ENCODE measurements at places on chromosomes 3 and 15.

GRCh38 chr15:71496336-71496955, 313.9 kb upstream of the NR2E3 start:
- DNase-seq: no peak

DNA sequence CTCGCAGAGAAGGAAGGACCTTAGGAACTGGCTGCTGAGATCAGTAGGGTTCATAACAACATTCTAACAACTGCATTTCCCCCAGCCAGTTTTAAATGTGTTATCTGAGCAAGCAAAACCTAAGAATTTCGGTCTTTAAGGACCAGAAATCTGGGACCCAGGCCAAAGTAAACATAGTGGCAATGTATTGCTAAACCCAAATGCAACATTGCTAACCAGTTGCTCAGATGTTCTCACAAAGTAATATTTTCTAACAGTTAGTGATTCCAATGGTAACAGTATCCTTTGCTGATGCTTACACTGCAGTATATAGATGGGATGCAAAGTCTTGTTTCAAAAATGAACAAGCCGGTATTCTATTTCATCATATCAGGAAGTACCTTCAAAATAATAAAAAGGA, 254.3 kb downstream of the RYR3 start:
- no peak for DNase-seq

DNA sequence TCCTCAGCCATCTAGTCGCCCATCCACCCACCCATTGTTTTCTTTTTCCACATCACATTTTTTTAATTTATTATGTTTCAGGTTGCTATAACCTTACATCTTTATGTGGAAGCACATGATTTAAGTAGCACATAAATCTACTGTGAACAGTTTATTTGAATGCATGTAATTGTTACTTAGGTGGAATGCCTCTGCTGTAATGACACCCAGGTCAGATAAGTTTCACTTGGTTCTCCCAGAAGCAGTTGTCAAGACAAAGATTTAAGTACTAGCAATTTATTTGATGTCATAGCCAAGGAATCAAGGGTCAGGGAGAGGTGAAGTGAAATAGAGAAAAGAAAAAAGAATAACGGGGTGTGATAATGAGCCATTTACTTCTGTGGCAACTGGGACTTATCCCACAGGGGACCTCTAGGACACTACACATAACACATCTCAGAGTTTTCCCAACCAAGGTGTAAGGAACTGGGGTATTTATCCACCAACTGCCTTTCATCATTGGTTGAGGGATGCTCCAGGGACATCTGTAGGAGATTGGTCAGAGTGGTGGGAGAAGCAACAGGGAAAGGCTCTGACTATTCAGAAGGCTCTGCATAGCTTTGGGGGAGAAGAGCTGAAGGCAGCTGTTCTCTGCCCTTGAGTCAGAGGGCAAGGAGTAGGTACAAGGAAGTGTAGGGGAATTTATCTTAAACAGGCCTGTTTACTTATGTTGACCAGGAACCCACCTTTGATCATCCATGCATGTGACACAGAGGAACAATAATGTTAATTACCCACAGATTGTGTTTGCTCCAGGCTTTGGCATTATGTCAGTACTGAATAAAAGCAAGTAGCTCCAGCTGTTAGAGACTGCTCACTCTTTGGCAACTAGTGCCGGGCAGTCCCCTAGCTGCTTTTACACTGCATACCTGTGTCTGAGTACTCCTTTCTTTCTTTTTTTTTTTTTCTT, 94.8 kb downstream of the CD200R1L start:
- no peak for DNase-seq

DNA sequence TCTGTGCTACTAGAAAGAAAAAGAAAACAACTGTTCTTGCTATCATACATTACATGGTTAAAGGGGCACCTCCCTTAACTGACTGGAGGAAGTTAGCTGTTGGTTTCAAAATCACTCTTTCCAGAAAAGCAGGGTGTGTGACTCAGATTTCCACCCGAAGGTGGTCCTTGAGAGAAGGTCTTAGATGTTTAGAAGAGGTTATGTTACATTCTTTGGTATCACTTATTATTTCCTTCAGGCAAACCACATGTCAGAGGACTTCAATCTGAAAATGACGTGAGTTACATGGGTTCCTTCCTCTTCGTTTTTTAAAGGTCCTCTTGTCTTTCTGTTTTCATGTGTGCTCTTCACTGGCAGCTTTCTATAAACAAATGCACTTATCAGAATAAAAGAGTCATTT, 307.9 kb upstream of the CBLB start:
- peak; percentile 20 for DNase-seq

DNA sequence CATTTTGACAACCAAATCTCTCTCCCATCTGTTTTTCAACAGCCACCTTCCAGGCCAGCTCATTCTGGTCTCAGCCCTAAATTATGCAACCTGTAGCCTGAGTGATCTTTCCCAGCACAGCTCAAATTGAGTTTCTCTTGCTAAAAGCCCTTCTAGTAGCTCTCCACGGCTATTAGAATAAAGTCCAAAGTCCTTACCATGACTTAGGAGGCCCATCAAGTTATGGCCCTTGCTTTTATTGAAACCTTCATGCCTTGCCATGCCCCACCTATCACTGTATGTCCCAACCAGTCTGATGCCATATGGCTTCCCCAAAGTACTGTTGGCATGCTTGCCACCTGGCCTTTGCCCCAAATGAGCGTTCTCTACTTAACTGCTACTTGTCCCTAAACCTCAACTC, 303.5 kb upstream of the GADL1 start:
- DNase-seq: no peak

DNA sequence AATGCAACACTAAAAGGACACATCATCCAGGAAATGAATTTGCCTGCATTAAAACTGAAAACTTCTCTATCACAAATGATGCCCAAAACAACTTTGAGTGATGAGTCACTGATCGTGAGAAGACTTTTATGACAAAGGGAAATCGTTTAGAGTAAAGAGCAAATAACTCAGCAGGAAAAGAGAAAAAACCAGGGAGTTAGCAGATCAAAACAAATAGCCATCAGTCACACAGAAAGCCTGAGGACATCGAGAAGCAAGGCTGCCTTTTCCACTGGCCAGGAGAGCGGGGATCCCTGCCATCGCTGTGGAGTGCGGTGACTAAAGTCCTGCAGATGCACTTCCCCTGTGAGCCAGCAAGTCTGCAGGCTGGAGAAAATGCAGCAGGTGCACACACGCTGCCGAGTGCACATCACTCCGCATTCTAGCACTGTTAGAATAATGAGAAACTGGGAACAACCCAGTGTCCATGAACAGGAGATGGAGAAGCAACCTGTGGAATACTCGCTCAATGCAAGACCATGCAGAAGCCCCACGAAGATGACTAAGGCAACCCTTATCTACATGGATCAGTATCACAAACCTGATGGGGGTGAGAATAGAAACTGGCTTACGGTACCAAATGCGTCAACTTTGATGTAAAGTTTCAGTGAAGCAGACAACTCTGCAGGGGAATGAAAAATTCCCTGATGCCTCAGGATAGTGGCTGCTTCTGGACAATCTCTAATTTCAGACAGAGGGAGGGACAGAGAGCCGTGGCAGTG, 86.4 kb downstream of the NSMCE3 start:
- DNase-seq: no peak

DNA sequence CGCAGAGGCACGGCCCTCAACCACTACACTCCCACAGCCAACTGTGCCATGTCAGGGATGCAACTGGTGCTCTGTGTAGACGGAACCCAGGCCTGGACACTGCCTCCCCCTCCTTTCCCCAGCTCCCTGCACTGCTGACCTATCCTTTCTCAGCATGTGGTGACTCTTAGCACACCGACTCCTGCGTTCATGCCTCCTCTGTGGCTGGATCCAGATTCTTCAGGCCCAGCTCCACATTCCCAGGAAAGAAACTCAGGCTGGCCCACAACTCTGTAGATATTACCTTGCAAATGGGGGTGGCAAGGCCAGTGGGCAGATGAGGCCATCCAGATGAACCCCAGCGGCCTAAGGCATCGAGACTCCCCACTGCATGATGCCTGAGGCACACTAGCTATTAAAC, 272.7 kb downstream of the OCA2 start:
- no peak for DNase-seq

DNA sequence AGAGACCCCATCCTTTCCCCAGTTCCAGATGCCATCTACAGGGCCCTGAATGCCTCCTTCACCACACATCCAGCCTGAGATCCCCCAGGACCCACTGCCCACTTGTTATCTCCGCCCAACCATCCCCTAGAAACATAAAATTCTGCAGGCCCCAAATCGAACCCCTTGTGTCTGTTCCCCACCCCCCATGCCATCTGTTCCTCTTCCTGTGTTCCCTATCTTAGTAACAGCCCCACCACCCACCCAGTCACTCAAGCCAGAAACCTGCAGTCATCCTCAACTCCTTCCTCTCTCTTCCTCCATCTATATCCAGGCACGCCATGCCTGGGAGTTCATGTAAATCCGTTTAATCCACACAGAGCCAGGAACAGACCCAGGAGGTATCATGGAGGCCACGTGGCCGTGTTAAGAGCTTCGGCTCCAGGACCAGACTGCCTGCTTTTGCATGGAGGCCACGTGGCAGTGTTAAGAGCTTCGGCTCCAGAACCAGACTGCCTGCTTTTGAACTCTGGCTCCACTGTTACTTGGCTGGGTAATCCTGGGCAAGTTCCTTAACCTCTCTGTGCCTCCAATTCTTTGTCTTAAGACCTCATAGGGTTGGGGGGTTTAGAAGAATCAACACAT, 4.8 kb downstream of the CSRNP1 start:
- no peak for DNase-seq

DNA sequence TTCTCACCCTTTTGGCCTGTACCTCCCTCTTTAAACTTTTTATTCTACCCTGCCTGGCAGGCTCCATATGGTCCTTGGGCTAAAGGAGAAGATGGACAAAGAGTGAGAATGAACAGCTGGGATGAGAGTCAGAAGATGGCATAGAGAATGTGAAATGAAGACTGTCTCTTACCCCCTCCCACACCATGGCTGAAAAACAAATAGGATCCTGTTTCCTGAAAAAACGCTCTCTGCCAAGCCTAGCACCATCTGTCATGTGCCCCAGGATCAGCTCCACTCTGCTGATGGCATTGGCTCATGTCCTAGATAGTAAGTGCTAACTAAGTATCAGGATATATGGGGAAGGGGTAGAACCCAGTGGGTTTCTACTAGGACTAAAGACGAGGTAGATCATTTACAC, 238.6 kb downstream of the MEX3B start:
- no peak for DNase-seq

GRCh38 chr15:79897380-79897678, 515 bp upstream of the MTHFS start:
- no peak for DNase-seq

DNA sequence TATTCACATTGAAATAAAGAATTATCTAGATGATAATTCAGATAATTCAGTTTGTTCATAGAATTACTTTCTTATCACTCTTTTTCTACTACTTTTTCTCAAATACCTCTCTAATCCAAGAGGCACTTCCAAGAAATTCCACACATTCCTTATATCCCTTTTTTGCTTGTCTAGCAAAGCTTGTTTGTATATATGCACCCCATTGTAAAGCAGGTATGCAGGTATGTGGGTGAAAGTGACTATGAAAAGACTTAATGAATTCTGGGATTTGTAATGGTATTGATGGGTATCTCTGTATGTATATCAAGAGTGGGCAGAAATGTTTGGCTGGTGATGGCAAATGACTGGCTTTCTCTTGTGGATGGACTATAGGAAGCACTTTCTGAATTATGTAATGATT, 94.1 kb upstream of the FGF7 start:
- DNase-seq: no peak

DNA sequence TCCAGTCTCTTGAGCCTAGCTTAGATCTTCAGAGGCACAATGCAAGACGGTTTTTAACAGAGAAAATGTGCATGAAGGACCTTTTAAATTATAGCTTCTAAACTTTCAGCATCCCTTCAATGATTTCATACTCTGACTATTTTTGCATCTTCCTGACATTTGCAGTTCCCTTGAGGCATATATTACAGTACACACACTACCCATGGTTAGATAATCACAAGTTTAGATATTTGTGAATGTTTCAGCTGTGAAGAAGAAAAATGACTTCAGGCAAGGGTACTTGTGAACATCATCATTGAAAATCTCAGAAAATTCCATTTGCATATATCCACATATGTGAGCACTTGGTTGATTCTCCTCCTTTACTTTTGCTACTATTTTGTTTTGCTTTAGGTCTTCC, 341.5 kb downstream of the ROBO2 start:
- no peak for DNase-seq

DNA sequence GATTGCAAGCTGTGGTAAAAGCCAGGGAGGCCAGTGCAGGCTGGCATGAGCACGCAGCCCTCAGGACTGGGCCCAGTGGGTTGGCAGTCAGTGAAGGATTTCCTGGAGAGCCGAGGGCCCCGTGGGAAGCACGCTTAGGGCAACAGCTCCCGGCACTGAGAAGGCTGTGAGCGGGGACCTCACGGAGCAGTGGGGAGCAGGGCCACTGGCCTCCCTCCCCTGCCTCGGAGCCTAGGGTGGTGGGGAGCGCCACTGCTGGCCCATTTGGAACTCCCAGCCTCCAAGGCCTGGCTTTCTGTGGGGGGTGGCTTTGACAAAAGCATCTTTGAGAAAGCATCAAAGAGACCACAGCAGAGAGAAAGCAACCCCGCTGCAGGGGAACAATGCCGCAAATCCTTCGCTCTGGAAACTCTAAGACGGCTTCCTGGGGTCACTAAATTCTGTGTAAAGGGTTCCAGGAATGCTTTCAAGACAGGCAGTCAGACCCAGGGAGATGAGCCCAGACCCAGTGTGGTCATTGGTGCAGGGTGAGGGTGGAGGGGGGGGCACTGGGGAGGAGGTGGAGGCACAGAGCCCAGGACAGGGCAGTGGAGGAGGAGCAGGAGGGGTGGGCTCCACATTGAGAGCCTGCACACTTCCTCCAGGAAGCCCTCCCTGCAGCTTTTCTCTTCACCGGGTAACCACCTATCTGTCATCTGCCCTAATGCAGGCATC, 9.5 kb upstream of the APBA2 start:
- DNase-seq: no peak

DNA sequence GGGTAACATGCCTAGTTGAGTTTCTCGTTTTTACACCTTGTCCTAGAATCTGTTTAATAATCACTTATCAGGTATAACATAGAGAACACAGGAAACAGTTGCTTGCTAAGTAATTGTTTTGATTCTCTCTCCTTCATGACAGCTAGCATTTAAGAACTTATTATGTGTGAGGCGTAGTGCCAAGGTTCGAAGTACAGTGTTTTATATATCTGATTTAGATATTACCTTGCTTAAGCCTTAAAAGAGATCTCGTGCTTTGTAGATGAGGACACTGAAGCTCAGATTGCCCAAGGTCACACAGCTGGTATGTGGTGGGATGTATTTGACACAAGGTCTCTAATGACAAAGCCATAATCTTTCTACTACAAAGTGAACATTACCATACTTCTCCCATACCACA, 29.0 kb upstream of the IFT57 start:
- DNase-seq: no peak

GRCh38 chr15:76802411-76802810, 102.7 kb downstream of the SCAPER start:
- DNase-seq: no peak

GRCh38 chr3:186094696-186095425, 14.0 kb downstream of the ETV5 start:
- DNase-seq: no peak

GRCh38 chr3:111936967-111937366, 41.9 kb upstream of the ABHD10 start:
- DNase-seq: no peak
